ENCODE measurements at places on chromosomes 7 and 10.

DNA sequence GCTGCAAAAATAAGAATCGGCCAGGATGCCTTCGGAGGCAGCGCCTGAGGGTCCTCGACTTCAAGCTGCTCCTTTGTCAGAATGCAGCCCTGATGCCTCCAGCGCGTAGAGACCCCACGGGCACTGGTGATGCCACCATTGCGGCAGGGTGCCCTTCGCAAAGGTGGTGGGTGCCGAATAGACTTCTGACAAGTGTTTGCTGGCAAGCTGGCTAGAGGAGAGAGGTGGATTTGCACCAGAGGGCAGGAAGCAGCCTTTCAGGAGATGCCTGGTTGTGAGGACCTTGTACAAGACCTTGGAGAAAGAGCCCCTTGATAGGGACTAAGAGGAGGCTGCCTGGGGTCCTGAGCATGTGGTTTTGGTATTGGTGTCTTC is 103.2 kb upstream of the PPIF start:
- no peak for DNase-seq

GRCh38 chr10:61899997-61900828 is 1.3 kb upstream of the ARID5B start:
- peak; percentile 88 for DNase-seq

DNA sequence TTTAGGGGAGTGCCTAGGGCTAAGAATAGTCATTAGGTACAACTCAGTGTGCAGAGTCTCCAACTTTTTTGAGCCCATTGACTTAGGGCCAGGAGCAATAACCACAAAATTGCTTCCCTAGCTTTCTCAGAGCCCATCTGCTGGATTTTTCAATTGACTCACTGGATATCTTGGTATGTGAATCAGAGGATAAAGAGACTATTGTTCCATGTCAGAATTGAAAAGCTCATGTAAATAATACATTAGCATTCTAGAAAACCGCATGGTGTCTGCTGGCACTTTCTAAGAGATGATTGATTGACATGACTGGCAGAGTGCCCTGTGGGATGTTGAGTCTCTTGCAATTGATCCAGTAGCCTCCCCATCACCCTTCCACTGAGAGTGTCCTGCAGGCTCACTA is 246.2 kb downstream of the CCDC7 start:
- peak; percentile 52 for DNase-seq

DNA sequence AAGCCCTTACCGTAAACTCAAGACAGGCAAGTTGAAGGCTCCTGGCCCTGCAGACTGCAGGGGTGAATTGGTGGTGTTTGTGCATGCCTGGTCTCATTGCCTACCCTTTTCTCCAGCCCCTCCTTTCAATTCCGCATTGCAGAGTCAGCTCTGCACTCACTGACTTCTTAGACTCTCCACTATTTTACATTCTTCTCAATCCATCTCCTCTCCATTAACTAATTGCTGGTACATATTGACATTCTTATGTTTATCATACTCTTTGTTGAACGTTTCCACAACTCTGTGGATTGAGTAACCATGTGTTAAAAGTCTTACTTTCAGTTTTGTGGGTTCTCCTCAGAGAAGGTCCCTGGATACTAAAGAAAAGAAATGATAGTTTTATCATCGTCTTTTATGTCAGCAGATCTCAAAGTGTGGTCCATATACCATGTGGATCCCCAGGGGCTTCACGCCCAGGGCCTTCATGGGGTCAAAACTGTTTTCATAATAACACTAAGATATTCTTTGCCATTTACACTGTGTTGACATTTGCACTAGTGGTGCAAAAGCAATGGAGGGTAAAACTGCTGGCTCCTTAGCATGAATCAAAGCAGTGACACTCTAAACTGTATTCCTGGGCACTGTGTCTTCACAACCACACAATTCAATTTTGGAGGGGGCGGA is 135.4 kb upstream of the FZD1 start:
- peak; percentile 57 for DNase-seq

DNA sequence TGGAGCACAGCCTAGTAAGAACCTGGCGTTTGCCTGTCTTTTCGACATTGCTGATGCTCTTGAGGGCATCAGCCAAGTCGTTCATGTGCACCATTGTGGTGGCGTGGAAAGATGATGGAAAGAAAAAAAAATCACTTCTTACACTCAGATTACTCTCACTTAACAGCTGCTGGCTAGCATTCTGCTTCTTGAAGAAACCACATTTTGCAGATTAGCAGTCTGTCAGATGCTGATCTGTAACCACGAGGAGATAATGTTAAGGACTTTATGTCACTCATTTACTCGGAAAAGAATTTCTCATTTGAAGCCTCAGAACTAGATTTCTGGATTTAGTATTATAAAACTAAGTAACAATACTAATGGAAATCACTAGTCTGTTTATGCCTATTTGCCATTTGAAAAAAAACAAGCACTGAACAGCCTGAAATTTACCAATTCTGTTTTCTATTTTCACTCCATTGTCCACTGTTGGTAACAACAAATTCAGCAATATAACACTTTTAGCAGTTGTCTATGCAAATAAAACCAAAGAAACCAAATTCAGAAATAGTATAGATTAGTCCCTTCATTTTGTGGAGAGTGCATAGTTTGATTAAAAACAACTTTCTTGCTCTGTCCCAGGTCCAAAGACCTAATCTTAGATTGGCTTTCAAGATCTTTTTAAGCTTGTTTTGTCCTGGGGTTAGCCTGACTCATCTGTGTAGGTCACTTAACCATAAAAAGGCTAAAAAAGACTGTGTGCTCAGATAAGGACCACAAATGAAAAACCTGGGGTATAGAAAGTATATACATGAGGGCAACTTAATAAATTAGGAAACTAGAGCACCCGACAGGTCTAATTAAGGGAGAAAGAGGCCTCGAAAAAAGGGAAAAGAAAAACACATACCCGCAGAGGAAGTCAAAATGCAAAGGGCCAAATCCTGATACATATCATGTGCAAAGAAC is 67.5 kb downstream of the NT5C2 start:
- peak; percentile 57 for DNase-seq

DNA sequence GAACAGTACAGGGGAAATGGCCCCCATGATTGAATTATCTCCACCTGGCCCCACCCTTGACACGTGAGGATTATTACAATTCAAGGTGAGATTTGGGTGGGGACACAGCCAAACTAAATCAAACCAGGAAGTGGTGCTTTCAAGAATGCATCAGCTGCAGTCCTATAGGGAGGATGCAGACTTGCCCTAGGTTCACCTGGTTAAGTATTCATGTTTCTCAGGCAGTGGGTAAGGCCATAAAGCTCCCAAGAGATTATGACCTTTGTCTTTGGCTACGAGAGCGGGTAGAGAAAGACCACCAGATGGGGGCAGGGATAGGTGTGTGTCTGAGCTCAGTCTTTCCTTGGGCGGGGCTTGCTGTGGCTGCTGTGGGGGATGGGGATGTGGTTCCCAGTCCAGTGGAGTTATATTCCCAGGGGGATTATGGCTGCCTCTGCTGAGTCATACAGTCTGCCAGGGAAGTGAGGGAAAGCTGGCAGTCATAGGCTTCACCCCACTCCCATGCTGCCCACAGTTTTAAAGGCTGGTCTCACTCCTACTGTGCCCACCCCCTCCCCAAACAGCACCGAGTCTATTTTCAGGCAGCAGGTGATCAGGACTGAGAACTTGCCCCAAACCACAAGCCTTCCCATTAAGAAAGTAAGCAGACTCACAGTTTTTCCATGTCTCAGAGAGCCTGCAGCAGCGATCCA is 8.4 kb upstream of the R3HCC1L start:
- no peak for DNase-seq

DNA sequence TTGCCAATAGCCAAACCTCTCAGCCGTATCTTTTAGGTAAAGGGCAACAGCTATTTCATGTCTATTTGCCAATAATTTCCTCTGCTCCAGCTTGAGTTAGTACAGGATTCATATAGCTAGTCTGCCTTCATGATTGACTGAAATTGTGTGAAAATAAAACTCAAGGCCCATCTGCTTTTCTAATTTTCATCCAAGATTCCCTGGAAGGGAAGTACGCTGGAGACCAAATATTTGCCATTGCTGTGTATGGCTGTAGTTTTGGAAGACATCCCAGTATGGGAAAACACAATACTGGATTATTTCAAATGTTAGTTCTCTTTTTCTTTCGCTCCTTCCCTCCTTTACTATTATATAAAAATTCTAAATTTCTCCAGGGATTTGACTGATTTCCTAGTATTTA is 652.4 kb downstream of the CNTNAP2 start:
- no peak for DNase-seq

DNA sequence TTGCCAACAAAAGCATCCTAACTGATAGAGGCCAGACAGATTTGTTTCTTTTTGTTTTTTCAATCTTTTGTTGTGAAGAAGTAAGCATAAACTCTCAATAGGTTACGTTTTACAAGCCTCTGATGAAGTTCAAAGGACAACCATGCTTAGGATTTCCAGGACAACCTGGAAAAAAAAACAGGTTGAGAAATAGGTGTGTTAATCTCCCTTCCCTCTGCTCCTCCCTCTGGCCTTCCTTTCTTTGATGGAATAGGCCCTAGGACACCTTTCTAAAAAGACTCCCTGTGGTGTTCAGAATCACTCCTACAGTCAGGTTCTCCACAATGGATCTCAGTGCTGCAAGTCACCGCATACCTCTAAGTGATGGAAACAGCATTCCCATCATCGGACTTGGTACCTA is at the start of gene AKR1D1:
TSS of gene AKR1D1 (plus strand) at position 264 of the 400 bp plus-strand sequence. CDS start at position 324, 60 bp downstream.
- no peak for DNase-seq

GRCh38 chr10:93722550-93722949 is 20.2 kb upstream of the FRA10AC1 start:
- DNase-seq, result no peak

GRCh38 chr7:135976312-135977006 is 700 bp downstream of the MTPN start:
- DNase-seq, result peak; percentile 9

- peak; percentile 70 for DNase-seq
Observed at GRCh38 chr10:98323221-98324164, 55.5 kb upstream of the LOXL4 start.

- DNase-seq, result no peak
Observed at GRCh38 chr7:134571746-134572461, 23.0 kb downstream of the AKR1B15 start.

- no peak for DNase-seq
Observed at GRCh38 chr10:129938460-129938859, 25.6 kb downstream of the EBF3 start.

DNA sequence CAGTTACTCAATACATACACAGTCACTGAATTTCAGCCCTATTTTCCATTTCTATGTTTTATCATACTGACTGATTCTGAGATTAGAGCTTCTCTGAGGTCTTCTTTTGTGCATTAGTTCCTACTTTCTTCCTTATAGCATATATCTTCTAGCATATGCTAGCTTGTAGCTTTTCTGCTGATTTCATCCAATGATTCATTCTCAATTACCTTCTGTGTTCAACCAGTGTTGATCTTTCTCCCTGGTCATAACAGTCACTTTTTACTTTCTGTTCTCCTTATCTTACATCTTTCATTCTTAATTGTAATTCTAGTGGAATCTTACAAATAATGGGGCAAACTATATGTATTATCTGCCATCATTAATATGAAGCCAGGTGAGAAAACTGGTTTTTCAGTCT is 159.5 kb upstream of the HGF start:
- DNase-seq, result peak; percentile 65

DNA sequence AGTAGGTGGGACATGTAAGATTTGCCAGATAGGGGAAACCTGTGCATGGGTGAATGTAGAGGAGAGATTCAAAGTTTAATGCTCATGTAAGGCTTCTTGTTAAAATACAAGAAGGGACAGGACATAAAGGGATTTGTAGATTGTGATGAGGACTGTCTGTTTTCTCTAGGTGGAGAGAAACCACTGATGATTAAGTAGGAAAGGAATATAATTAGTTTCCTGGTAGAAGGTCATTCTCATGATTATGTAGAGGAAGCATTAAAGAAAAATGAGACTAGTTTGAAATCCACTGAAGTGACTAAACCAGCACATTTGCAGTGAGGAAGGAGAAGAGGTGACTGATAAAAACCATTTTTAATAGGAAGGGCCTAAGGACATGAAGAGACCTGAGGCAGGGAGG is 19.6 kb upstream of the MACC1 start:
- peak; percentile 41 for DNase-seq

DNA sequence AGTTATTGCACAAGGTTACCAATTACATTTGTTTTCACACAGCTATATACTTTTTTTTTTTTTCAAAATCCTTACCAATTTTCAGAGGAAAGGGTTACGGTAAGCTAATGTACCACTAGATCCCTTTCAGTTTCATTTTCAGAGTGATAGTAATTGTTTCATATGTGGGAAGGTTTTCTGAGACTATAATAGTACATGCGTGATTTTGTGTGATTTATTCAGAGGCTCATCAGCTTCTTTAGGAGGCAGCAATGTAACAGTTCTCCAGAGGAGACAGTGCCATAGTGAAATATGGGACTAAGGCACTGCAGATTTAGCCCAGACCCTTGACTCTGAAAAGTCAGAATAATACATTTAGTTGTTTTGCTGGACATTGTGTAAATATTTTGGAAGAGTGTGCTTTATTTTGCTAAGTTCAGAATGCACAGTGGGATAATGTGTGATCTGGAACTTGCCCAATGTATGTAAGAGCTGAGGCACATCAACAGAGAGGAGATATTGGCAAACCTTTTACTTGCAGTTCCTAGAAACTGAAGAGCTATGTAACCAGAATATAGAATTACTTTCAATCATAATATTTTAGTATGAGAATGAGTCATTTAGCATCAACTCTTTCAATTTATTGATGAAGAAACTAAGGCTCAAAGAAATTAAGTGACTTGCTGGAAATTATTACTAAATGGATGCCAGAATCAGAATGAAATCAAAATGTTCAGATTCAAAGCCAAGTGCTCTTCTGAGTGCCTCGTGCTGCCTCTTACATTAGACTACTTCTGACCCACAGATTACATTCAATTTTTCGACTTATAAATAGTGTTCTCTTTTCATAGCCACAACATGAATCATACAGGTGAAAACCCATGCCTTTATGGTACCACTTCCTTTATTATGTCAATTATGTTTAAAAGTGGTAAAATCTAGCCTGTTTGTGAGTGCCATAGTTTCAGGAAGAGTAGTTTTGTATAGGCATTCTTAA is 207.7 kb upstream of the TEX47 start:
- DNase-seq, result no peak

DNA sequence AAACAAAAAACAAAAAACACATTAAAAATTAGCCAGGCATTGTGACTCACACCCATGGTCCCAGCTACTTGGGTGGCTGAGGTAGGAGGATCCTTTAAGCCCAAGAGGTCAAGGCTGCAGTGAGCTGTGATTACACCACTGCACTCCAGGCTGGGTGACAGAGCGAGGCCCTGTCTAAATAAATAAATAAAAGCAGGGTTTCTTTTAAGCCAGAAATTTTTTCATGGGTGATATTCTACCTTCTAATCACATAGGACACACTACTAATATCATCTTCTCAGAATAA is 14.2 kb upstream of the SVIL start:
- peak; percentile 67 for DNase-seq

DNA sequence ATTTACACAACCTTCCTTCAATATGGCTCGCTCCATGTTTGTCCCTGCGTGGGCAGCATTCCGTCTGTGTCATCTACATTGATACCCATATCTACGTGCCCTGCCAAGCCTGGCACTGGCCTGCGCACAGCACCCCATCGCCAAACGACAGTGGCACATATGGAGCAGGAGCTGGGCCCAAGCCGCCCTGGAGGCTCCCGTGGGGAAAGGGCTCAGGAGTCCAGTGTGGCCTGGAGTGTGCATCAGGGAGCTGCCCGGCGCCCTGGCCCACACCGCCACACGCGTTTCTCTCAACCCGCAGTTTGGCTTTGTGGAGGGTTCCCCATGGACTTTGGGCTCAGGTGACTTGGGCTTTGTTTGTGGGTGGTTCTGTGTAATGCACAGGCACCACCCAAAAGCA is 273.2 kb downstream of the PTPRN2 start:
- DNase-seq, result no peak

GRCh38 chr7:123846217-123846891 is 1.4 kb downstream of the HYAL4 start:
- DNase-seq, result peak; percentile 46

GRCh38 chr10:29946953-29947700 is 112.3 kb downstream of the JCAD start:
- DNase-seq, result peak; percentile 91
